ENCODE measurements at places on chromosomes 1 and 21.

DNA sequence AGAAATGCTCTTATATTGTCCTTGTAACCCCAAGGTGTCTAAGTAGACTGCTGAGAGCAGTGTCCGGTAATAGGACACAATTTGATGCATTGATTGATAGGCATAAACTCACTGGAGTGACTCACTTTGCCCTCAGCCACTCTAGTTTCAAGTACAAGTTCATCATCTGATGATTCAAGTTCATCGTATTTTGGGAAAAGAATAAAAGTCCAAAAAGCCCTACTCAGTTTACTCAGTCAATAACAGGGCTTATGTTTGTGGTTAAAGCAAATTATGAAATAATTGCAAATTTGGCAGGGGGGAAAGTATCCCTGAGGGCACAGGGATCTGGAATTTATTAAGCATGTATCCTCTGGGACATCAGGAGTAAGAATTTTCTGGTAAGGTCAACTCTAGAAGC lies 7.6 kb upstream of the ATF3 start:
- H3K27me3 ChIP-seq = peaks cover 46% of the 10 kb centered on the region
- H3K36me3 ChIP-seq = no peaks in the 10 kb centered on the region

- peaks cover 3% of the 10 kb centered on the region for H3K27me3 ChIP-seq
- H3K27ac ChIP-seq = no peak overlapping the region
- no peaks in the 10 kb centered on the region for H3K4me1 ChIP-seq
- no peak overlapping the region for H3K4me3 ChIP-seq
- no peaks in the 10 kb centered on the region for H3K36me3 ChIP-seq
- DNase-seq = no peak
Measured at GRCh38 chr1:2803931-2804627, 2.6 kb upstream of the TTC34 start.

DNA sequence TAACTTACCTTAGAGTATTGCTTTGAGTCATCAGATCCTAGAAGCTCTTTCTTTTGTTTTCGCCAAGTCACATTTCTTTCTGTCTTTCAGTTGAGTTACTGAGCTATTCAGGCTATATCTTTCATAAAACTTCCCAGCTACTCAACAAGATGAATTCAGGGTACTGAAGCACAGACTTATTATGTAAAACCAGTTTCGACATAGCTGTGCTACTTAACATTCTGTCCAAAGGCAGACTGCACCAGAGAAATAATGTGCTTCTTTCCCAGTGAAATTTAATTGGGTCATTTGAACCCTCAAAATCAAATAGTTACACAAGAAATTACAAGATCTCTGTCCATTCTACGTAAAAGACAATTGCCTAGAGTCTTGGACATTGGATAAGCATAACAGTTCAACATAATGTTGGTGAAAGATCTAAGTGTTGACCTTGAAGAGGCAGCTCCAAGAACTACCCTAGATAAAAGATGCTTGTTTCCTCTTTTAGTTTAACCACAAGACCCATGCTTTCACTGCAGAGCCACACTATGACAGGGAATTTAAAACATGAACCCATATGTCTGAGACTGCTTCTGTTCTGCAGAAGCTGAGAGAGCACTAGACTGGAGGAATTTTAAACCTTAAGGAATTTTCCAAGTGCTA lies 163.2 kb downstream of the LRRC40 start:
- no peaks in the 10 kb centered on the region for H3K36me3 ChIP-seq
- H3K27ac ChIP-seq = no peak overlapping the region
- H3K27me3 ChIP-seq = no peaks in the 10 kb centered on the region

DNA sequence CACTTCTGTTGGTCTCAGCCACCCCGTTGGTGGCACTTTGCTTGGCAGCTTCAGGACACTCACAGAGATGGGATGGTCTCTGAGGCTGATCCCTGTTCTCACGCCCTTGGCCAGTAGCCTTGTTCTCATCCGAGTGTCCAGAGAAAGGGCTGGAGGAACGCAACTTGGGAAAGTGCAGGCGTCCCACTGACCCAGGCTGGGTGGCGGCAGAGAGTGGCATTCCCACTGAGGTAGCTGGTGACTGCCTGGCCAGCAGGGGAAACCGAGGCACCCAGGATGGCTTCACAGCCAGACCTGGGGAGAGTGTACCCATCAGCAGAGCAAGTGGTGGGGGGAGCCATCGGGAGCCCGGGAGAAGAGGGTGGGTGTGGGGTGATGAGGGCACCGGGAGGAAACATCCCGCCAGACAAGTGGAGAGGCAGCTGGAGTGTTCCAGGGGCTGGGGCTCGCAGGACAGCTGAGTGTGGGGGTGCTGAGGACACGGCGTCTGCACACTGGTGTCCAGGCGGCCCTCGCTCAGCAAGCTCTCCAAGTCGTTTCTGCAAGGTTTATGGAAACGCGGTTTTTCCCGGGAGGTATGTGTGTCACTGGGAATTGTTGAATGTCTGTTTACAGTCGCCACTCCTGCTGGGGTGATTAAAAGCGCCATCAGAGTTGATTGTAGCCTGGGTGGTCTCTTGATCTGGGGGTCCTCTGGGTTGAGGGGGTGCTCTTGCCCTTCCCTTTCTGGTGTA lies 97.8 kb downstream of the SIK1 start:
- H3K27me3 ChIP-seq = no peaks in the 10 kb centered on the region
- DNase-seq = no peak
- no peak overlapping the region for H3K4me3 ChIP-seq
- H3K4me1 ChIP-seq = no peaks in the 10 kb centered on the region
- no peak overlapping the region for H3K27ac ChIP-seq
- H3K36me3 ChIP-seq = no peaks in the 10 kb centered on the region

DNA sequence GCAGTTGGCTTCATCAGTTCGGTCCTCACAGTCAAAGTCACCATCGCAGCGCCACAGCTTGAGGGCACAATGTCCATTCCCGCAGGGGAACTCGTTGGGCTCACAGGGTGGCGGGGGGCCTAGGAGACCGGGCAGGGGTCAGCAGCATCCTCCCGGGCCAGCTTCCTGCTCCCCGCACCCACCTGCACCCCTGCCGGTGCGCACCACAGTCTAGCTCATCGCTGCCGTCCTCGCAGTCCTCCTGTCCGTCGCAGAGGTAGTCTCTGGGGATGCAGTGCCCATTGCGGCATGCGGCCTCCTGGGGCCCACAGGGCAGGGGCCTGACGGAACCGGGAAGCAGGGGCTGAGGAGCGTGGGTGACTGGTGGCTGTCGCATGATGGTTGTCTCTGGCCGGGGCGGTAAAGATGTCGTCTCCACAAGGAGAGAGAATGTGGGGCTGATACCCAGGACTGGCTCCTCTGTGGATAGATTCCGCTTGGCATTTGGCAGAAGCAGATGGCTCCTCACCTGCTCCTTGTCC lies 49.8 kb downstream of the HSPG2 start:
- no peaks in the 10 kb centered on the region for H3K27me3 ChIP-seq
- no peaks in the 10 kb centered on the region for H3K4me1 ChIP-seq
- H3K4me3 ChIP-seq = no peak overlapping the region
- H3K36me3 ChIP-seq = no peaks in the 10 kb centered on the region
- no peak overlapping the region for H3K27ac ChIP-seq

DNA sequence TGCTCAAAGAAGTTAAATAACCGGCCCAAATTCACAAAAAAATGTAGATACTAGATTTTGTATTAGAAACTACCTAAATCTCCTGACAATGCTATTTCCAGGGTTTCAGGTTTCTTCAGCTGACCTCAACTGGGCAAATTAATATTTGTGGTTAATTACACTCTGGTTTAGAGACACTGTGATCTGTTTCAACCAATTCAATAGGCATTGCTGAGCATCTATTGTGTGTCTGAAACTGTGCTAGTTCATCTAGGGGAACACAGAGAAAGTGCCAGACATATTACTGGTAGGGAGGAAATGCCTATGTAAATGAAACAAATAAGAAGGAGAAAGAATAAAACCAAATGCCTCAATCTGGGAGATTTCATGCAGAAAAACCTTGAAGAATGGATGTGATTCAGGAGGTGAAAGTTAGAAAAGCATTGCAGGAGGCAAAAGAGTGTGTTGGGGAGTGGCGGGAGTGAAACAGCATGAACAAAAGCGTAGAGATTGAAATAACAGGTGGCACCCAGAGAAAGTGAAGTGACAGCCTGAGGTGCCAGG lies 51.3 kb upstream of the IVNS1ABP start:
- no peaks in the 10 kb centered on the region for H3K27me3 ChIP-seq
- H3K27ac ChIP-seq = no peak overlapping the region
- DNase-seq = no peak
- H3K4me1 ChIP-seq = no peaks in the 10 kb centered on the region
- H3K36me3 ChIP-seq = no peaks in the 10 kb centered on the region

- H3K27me3 ChIP-seq = peaks cover 5% of the 10 kb centered on the region
- no peak overlapping the region for H3K4me3 ChIP-seq
- no peak for DNase-seq
- H3K27ac ChIP-seq = no peak overlapping the region
- no peaks in the 10 kb centered on the region for H3K36me3 ChIP-seq
Measured at GRCh38 chr1:74812180-74812541, 79.2 kb downstream of the TYW3 start.

DNA sequence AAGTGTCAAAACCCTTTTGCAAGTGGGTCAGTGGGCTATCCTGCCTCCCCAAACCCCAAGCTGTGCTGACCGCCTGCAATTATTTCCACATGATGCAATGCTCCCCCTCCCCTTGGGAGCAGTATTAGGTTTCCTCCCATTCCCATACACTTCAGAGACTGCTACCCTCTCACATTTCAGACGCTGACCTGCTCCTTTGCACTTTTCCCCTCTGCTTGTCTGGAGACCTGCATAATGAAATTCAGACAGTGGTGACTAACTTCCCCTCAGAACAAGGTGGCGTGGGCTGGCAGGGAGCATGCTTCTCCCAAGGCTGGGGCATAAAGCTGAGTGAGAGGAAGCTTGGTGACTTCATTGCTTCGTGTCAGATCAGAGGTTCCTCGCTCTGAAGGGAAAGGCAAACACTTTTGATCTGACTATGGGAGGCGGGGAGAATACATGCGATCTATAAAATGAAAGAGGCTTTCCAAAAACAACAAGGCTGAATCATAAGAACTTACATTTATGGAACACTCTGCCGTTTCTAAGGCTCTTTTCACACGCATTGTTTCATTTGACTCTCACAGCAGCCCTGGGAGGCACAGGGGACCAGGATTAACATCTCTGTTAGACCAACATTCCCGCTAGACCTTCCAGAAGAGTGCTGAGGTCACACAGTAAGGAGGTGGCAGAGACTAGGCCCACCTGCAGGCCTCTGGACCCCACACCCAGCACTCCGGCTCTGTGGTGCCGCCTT lies 27.5 kb upstream of the ROR1 start:
- peak; percentile 82 for DNase-seq
- no peaks in the 10 kb centered on the region for H3K36me3 ChIP-seq
- no peak overlapping the region for H3K4me3 ChIP-seq
- peaks cover 21% of the 10 kb centered on the region for H3K4me1 ChIP-seq

GRCh38 chr1:77010937-77011336 lies 143.7 kb downstream of the ST6GALNAC5 start:
- DNase-seq = no peak
- H3K4me3 ChIP-seq = no peak overlapping the region
- no peak overlapping the region for H3K27ac ChIP-seq
- H3K36me3 ChIP-seq = no peaks in the 10 kb centered on the region

- DNase-seq = peak; percentile 82
- H3K27me3 ChIP-seq = peaks cover 36% of the 10 kb centered on the region
- no peaks in the 10 kb centered on the region for H3K36me3 ChIP-seq
Measured at GRCh38 chr1:56820755-56821461, 1.7 kb upstream of the FYB2 start.

GRCh38 chr1:180254496-180254819 lies 24.4 kb downstream of the LHX4 start:
- no peaks in the 10 kb centered on the region for H3K36me3 ChIP-seq
- H3K4me1 ChIP-seq = no peaks in the 10 kb centered on the region
- no peak overlapping the region for H3K27ac ChIP-seq
- no peak overlapping the region for H3K4me3 ChIP-seq

- no peaks in the 10 kb centered on the region for H3K36me3 ChIP-seq
- no peaks in the 10 kb centered on the region for H3K27me3 ChIP-seq
- H3K4me1 ChIP-seq = no peaks in the 10 kb centered on the region
- DNase-seq = no peak
- no peak overlapping the region for H3K27ac ChIP-seq
Measured at GRCh38 chr1:113662101-113662500, 97.2 kb downstream of the PHTF1 start.

- peaks cover 3% of the 10 kb centered on the region for H3K27me3 ChIP-seq
- no peaks in the 10 kb centered on the region for H3K36me3 ChIP-seq
- H3K27ac ChIP-seq = no peak overlapping the region
- DNase-seq = no peak
- no peak overlapping the region for H3K4me3 ChIP-seq
Measured at GRCh38 chr1:172946814-172947507, 103.8 kb downstream of the TNFSF18 start.

DNA sequence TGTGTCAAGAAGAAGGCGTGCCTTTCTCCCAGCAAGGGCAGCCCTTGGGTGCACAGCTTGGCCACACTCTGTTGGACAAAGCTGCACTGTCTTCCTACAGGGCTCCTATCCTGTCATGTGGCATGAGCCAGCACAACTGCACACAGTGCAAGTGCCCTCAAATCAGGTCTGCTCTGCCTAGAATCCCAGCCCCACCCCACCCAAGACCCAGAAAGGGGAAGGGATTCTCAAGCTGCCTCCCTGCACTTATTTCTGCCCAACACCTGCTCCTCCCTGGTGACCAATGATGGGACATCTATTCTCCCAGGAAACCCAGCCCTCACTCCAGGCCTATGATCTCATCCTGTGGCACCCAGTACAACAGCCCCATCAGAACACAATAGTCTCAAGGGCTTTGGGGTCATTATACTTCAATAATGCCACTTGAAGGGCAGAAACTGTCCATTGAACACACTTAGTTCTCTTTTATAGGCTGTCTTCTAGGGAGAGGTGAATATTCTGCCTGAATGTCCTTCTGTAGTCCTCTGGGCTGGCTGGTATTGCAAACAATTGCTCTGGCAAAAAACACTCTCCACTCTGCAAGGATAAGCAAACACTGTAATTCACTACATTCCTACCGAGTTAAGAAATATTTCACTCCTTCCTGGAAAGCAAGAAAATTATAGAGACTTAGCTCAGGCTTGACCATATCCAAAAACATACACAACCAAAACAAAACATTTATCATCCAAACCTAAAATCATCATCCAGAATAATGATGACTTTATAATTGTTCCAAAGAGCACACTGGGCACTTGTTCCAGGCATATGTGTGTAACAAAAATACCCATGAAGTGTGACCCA lies 43.1 kb upstream of the IGSF3 start:
- peaks cover 13% of the 10 kb centered on the region for H3K4me1 ChIP-seq
- no peak overlapping the region for H3K4me3 ChIP-seq

DNA sequence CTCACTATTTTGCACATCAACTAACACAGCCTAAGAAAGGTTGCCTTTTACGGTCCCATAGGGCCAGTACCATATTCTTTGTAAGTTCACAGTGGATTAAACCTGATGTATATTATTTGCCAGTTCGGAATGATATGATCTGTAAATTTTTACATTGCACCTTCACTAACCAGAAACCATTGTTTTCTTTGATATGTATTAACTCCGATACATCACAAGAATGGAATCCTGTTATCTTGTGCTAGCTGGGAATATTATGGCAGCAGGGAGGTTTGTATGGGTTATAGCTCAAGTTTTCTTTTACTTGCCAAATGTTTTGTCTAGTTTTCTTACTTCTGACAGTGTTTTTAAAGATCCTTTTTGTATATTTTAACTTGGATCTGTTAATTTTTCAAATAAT lies 51.4 kb upstream of the S1PR1 start:
- no peak overlapping the region for H3K4me3 ChIP-seq
- H3K4me1 ChIP-seq = peaks cover 59% of the 10 kb centered on the region
- DNase-seq = no peak
- H3K27ac ChIP-seq = no peak overlapping the region

Data from activated naive CD4-positive, alpha-beta T cell treated with anti-CD3 and anti-CD28 coated beads for 36 hours (primary cell).